Naive thymus-derived CD4-positive, alpha-beta T cell (primary cell): ENCODE measurements at places on chromosomes 5 and 9. TPM values are rescaled to one million over a fixed set of nuclear protein-coding genes. Genes with fewer than 3 reads are reported as not detected.

HRH2 gene
- 5.0 TPM for polyA plus RNA-seq

PNPLA7 gene
- polyA plus RNA-seq, result 2.7 TPM

ALG2 gene
- 20.1 TPM for polyA plus RNA-seq

PPIC gene
- not detected for polyA plus RNA-seq

SLC45A2 gene
- not detected for polyA plus RNA-seq

ZER1 gene
- 57.7 TPM for polyA plus RNA-seq

WNT8A gene
- not detected for polyA plus RNA-seq

ZFP2 gene
- polyA plus RNA-seq, result 0.82 TPM

HAVCR1 gene
- 2.1 TPM for polyA plus RNA-seq

PCDHGA7 gene
- polyA plus RNA-seq, result not detected

PCDHB8 gene
- polyA plus RNA-seq, result not detected

TBC1D13 gene
- polyA plus RNA-seq, result 18.6 TPM

SLC6A7 gene
- not detected for polyA plus RNA-seq

DROSHA gene
- 44.1 TPM for polyA plus RNA-seq

NUTM2G gene
- 0.12 TPM for polyA plus RNA-seq

PTPN3 gene
- not detected for polyA plus RNA-seq

PPP2R2B gene
- 0.15 TPM for polyA plus RNA-seq

PDGFRB gene
- 0.37 TPM for polyA plus RNA-seq

LCN1 gene
- polyA plus RNA-seq, result not detected

ROPN1L gene
- polyA plus RNA-seq, result 1.9 TPM

SV2C gene
- polyA plus RNA-seq, result not detected
